ENCODE measurements at places on chromosomes 16 and 17.

- DNase-seq = no peak
Measured at GRCh38 chr17:8836821-8837562, 30.5 kb downstream of the PIK3R6 start.

- no peak for DNase-seq
Measured at GRCh38 chr16:89695086-89695874, 6.2 kb downstream of the SPATA2L start.

DNA sequence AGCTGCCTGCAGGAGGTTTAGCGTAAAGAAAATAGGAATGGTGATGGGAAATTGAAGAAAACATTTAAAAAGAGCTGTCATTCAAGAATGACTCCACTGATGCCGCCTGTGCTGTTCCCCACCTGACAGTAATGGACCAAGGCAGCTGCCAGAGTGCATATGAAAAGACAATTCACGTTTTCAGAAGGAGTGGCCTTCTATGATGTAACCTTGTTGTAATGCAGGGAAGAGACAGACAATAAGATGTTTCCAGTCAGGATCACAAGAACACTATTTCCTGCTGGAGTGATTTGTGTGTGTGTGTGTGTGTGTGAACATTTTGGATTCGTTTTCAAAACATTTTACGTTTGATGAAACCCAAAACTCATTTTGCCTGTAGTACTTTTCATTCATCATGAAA, 203.7 kb downstream of the LGALS9B start:
- DNase-seq = no peak

DNA sequence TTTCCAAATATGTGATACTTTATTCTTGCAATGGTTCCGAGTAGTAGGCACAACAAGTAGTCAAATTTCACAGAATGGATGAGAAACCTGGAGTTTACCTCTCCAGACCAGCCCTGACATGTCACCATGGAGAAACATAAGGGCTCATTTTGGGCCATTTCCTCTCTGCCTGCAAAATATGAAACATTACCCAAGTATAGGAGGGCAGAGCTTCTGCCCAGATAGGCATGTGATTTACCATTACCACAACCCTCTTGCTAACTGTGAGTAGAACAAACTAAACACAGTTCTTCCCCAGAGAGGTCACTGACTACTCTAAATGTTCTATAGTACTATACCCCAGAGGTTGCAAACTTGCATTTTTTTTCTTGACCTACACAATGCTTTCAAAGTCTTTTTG, 15.7 kb upstream of the KPNB1 start:
- no peak for DNase-seq

DNA sequence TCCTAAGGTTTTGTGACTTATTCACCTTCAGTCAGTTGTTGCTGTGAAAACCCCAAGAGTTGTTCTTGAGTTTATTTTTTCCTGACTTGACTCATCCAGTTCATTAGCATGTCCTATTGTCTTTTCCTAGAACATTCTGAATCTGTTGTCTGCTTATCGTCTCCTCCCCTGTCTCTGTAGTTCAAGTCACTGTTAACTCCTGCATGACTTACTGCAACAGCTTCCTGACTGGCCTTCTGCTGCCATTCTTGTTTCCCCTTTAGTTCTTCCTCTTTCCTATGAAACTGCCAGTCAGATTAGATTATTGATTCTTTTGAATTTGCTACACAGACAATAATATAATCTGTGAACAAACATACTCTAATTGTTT, 161.5 kb downstream of the FTO start:
- DNase-seq = no peak

DNA sequence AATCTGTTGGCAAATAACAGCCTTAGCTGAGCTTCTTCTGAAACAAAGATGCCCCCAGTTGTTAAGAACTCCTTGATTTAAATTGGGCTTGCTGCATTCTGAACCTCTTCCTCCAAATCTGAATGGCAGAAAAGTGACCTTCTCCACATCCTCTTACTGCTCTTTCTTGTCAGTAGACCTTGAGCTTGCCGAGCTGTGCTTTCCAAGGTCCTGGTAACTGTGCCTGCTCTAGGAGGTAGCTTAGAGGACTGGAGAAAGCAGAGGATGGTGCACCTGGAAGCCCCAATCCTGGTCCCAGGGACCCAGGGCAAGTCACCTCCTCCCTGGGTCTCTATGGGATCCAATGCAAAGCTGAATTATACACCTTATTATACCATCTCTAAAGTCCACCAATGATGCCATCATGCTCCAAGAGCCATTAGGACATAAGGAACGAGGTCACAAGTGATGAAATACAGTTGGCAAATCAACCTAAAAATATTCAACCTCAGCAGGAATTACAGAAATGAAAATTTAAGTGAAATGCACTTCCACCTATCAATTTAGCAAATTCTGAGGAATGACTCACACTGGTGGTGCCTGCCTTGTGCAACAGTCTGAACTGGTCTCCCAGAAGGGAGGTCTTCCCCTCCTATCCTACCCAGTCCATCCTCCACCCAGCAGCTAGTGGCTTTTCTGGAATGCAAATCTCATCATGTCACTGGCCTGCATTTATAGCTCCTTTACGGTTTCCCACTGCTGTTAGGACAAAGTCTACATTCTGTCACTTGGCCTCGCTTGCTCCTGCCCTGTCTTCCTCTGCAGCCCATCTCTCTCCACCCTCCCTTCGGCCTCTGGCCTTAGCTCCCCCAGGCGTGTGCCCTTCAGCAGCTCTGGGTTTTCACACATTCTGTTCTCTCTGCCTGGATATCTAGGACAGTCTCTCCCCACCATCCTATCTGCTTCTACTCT, 36.6 kb downstream of the TOM1L2 start:
- no peak for DNase-seq

DNA sequence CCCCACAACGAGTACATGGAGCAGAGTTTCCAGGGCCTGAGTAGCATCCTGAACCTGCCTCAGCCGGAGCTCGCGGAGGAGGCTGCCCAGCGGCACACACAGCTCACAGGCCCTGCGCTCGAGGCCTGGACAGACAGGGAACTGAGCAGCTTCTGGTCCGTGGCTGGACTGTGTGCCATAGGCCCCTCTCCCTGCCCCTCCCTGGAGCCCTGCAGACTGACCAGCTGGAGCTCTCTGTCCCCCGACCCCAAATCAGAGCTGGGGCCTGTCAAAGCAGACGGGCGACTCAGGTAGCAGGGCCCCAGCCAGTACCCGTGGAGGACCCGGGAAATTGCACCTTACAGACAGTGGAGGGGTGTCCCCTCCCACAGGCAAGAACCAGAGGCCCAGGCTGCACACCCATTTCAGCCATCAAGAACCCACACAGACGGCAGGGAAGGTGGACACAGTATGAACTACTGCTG, 13.0 kb downstream of the MRPL27 start:
- DNase-seq = peak; percentile 10

GRCh38 chr16:23357761-23358290, 55.7 kb downstream of the SCNN1B start:
- DNase-seq = no peak

- DNase-seq = no peak
Measured at GRCh38 chr16:4347765-4348509, 3.2 kb downstream of the PAM16 start.

- no peak for DNase-seq
Measured at GRCh38 chr16:30967795-30968194, 10.2 kb downstream of the SETD1A start.

Measured in body of pancreas (tissue), 4 donors.